Immature natural killer cell (primary cell): ENCODE measurements at places on chromosomes 7 and 10.

DNA sequence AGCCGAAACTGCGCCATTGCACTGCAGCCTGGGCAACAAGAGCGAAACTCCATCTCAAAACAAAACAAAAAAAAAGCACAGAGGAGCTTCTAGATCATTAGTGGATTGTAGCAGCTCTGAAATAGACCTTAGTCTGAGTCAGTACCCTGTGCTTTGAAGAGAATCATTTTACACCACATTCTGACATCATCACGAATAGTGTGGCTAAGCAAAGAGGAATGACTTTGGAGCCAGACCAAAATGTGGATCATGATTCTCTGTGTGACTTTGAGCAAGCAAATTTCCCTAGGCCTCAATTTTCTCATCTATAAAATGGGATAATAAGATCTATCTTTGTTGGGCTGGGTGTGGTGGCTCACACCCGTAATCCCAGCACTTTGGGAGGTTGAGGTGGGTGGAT, 618.9 kb downstream of the CALN1 start:
- no peak for DNase-seq

- no peak for DNase-seq
Measured at GRCh38 chr7:107659666-107660065, 962 bp upstream of the SLC26A4 start.

DNA sequence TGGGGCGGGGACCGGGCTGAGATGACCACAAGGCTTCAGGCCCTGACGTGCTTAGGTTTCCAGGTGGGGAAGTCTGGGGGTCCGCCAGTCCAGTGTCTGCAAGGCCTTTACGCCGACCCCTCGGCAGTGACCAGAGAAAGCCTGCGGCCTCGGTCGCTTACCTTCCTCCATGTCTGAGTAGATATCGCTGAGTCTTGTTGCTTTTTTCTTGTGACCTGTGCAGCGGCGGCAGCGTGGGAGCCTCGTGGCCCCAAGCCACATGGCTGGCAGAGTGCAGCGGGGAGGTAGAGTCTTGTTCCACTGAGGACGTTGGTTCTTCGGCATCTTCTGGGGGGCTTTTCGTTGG, 329 bp downstream of the NOLC1 start:
- DNase-seq: no peak

GRCh38 chr10:7311218-7311849, 99.5 kb downstream of the SFMBT2 start:
- no peak for DNase-seq

GRCh38 chr7:4835398-4836205, 26.2 kb downstream of the PAPOLB start:
- DNase-seq: no peak

DNA sequence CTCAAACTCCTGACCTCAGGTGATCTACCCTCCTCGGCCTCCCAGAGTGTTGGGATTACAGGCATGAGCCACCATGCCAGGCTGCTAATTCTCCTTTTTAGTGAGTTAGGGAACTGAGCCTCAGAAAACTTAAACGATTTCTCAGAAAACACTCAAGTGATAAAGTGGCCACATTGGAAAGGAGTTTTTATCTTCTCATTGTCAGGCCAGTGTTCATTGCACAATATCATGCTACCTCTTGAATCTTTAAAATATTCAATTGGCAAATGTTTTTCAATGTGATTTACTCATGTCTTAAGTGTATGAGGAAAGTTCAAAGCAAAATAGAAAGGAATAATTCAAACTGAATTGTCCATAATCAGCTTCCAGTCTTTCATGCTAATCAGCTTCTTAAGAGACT, 80.7 kb downstream of the ITGB8 start:
- DNase-seq: no peak

GRCh38 chr7:50203521-50203920, 101.0 kb upstream of the IKZF1 start:
- DNase-seq: no peak

DNA sequence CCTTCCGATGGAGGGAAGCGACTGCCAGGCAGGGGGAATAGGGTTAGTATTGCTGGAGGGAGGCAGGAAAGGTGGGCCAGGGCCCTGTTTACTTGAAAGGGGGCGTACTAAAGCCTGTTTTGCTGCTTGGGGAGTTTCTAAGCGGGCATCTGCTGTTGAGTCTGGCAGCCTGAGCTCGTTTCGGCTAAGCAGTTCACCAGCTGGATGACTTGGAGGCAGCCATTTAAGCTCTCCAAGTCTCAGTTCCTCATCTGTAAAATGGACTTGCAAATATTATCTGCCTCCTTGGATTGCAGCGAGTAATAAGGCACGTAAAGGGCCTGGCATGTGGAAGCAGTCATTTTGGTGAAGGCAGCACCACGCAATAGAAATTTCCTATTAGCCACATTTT, 44.0 kb downstream of the LDB3 start:
- DNase-seq: no peak

GRCh38 chr10:62433181-62433692, 59.1 kb downstream of the ZNF365 start:
- DNase-seq: no peak

DNA sequence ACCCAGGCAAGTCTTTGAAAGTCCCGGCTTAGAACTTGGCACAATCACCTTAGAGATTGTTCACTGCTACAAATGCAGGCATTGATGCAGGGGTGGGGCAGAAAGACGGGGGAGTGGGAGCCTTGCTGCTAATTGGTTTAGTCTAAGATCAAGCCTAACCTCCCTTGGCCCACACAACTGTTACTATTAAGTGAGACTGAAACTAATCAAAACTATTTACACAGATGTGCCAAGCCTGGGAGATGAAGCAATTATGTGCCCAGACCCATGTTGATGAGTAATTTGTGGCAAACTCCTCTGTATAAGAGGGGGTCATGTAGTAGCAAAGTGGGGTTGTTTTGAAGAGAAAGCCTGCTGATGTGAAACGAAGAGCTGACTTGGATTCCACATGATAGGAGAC, 178.2 kb upstream of the ITGB1 start:
- no peak for DNase-seq

- no peak for DNase-seq
Measured at GRCh38 chr7:51263631-51264484, 52.8 kb downstream of the COBL start.

DNA sequence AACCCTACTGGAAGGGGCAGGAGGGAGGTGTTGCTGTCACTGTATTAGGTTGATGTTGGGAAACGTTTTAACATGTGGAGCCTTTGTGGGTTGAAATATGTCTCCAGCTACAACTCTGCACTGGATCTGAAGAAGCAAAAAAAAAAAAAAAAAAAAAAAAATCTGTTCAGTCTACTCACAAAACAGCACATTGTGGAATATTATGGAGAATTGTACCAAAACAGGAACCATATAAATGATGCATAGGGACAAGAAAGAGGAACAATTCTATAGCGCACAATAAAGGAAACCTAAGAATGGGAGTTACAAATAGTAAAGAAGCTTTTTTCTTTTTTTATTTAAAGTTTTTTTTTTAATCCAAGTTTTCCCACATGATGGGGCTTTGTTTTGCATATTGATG, 63.8 kb downstream of the CCSER2 start:
- no peak for DNase-seq
